Bronchial epithelial cell (primary cell): ENCODE measurements at places on chromosomes 7 and 10. TPM values are rescaled to one million over a fixed set of nuclear protein-coding genes. Genes with fewer than 3 reads are reported as not detected.

The SLC16A9 gene
- 2.9 and 7.8 TPM in 2 replicates for total RNA-seq

The PDE6C gene
- not detected in 2 replicates for total RNA-seq

- DNase-seq = no peak
Observed at GRCh38 chr10:78905957-78906308, 162.8 kb upstream of the ZMIZ1 start.

The SFMBT2 gene
- under 0.01 TPM in 2 replicates for total RNA-seq

GRCh38 chr10:71984809-71985388, 20.7 kb downstream of the CHST3 start:
- no peak for DNase-seq

The HNRNPH3 gene
- total RNA-seq = 18.4 and 38.4 TPM in 2 replicates

The VPS37D gene
- 1.0 and 2.4 TPM in 2 replicates for total RNA-seq

DNA sequence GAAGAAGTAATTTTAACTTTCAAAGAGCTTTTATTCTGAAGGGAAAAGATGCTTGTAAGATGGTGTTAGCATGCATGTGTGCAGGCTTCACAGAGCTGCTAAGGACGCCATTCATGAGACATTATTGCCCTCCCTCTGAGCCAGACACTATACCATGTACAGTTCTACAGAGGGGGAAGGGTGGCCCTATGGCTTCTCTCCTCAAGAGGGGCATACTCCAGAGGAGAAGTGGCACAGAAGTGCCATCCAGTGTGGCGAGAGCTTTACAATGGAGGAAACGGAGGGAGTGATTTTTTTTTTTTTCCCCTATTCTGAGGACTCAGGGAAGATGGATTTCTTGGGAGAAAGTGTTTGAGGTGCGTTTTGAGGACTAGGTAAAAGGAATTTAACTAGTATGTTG, 119.5 kb downstream of the BICC1 start:
- no peak for DNase-seq

- no peak for DNase-seq
Observed at GRCh38 chr10:112369495-112370423, 4.2 kb upstream of the ACSL5 start.

GRCh38 chr10:100330079-100330478, at the start of gene PKD2L1:
TSS of gene PKD2L1 (minus strand) at chr10:100330228. CDS start at chr10:100330103, 125 bp downstream.
- DNase-seq = no peak

DNA sequence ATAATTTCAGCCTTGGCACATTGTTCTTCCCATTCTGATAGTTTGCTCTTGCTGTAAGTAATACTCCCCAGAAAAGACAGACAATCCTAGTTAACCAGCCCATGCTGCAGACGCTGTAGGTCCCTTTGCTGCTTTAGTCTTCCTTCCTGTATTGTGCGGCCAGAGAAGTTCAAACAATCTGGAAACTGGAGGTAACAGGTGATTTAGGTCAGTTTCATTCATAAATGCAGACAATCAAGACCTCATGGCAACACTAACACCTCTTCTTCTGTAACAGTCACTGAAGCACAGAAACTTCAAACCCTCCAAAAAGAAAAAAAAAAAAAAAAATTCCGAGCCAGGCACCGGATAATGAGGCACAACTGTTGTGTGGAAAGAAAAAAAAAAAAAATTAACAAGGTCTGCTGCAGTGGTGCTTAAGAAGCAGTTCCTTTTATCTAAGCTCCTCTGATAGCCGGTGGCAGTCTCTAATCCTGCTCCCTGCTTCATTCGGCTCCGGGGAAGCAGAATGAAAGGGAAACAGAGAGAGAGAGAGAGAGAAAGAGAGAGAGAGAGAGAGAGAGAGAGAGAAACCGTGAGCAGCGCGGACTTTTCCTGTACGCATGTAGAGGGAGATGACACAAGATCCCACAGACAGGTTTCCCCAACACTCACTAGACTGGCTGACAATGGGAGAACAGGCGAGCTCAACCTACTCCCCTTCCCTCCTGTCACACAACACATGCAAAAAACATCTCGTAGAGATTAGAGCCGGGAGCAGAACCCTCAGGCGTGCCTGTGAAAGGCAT, at the start of gene SEMA3A:
SEMA3A (minus strand) TSS at position 306 of the 788 bp plus-strand sequence; CDS start at position 103, 203 bp downstream.
- DNase-seq = peak; percentile 86

DNA sequence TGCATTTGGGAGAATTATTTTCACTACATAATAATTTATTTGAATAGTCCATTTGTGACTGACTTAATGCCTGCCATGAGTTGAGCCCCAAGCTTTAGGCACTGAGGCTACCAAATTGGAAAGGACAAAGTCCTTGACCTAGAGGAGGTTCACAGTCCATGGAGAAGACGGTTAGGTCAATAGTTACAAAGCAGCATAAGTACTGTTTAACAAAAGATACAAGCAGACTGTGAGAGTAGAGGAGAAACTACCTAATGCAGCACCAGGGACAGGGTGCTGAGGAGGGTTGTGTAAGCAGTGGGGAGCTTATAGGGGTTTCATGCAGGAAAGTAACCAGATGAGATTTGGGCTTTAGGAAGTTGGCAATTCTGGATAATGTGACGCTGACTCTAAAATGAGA, 139.2 kb downstream of the LCOR start:
- DNase-seq = no peak

The C10orf62 gene
- under 0.01 TPM in 1 of 2 replicates, not detected in the other for total RNA-seq

The VSTM4 gene
- under 0.01 TPM in 2 replicates for total RNA-seq

The CUBN gene
- total RNA-seq = 0.26 and 0.53 TPM in 2 replicates

The NUB1 gene
- total RNA-seq = 30.0 and 34.0 TPM in 2 replicates

The SPDYE17 gene
- total RNA-seq = not detected in 2 replicates

The KCNH2 gene
- total RNA-seq = under 0.01 and 0.13 TPM in 2 replicates

The ALOX5 gene
- total RNA-seq = 0.13 and 0.26 TPM in 2 replicates

DNA sequence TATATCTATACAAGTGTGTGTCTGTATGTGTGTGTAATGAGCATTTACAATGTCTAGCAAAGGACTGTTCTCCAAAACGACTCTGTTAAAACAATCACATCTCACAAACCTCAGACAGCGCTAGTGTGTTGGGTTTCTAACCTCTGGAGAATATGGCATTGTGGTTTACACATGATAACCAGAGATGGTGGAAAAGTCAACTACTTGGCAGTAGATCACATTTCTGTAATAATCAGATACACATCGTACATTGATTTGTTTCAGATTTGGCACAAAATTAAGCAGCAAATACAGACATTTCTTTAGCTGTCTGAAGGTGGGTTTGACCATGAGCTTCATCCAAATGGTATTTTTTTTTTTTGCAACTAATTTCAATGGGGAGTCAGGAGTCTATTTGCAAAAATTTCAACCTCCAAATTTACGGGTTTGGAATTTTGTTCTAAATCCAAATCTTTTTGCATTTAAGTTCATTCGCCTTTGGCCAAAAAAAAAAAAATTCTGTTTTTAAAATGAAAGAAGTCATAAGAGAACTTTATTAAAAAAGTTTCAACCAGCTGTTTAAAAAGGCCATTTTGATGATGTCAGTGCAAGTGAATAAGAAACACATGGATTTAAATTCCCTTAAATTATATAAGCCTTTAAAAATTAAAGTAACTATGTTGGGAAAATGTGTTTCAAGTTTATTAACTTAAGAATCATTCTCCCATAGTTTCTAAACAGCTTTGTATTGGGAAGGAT, 127.8 kb downstream of the TMEM26 start:
- no peak for DNase-seq

DNA sequence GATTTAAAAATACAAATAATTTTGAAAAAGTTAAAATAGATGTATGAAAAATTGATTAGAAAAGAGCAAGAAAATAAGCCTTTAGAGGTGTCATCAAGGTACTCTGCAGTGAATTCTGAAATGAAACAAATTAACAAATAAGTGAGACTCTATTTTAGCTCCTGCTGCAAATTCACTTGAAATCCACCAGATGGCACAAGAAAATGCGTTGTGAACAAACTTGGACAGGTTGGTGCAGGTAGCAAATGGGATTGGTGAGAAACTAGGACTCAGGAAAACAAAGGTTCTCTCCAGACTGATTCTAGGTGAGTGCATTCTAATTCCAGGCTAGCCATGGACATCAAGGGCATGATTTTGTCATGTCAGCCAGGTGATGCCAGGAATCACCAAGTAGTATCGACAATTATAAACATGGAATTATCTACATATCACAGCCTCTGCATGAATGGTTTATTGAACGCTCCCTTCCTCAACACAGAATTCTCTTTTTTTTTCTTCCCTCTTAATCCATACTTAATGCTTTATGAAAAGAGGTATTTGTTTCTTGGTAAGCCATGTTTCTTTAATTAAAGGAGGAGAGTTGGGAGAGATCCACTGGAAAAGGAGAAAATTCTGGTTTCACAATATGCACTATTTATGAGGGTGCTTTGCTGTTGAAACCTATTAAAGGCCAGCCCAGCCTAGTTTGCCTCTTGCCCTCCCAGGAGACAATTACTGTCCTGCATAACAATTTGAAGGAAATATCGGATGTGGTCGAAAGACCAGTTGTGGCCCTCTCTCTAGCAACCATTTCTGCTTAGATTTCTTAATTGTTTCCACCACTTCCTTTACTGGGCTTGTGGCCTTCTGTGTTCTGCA, 118.1 kb downstream of the ZNF365 start:
- peak; percentile 79 for DNase-seq

DNA sequence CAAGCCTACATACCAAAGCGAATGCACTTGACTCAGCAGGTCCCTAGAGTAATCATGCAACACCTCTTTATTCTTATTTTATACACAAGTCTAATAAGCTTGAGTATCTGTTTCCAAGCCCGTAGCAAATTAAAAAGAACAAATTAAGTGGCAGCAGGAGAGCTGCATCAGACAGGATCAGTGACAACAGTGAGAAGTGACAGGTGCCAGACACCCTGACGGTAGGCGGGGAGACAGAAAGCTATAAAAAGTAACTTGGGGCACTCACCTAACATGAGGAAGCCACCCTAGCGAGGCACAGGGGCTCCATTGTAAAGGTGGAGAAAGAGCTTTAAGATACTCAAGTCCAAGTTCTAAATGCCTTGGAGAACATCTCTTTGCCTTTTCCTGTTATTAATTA, 174.2 kb downstream of the PLXNA4 start:
- no peak for DNase-seq

GRCh38 chr7:131152766-131153165, 174.9 kb upstream of the MKLN1 start:
- DNase-seq = no peak

DNA sequence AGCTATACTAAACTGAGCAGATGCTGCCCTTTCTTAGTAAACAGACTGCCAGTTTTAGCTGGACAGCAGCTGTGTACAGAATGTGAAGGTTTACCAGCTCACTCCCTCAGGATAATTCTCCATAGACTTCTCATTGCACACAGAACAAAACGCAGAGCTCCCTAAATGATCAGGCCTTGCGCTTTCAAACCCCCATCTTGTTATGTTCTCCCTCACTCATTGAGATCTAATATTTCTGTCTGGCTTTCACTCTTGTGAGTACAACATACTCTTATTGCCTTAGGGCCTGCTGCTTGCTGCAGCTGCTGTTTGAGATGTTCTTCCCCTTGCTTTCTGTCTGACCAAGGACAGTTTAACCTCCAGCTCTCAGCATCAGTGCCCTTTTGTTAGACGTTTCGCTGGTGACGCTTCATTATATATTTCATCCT, 17.3 kb downstream of the VWDE start:
- no peak for DNase-seq

GRCh38 chr7:96284835-96285234, 37.1 kb downstream of the SLC25A13 start:
- peak; percentile 51 for DNase-seq
